ENCODE measurements at places on chromosomes 16 and 17.
A peak's percentile ranks its signal among the peaks of the same experiment; 100 is the strongest.

- DNase-seq, result no peak
These were observed 346.0 kb downstream of the GRIN2A start for GRCh38 chr16:9836118-9836736.

DNA sequence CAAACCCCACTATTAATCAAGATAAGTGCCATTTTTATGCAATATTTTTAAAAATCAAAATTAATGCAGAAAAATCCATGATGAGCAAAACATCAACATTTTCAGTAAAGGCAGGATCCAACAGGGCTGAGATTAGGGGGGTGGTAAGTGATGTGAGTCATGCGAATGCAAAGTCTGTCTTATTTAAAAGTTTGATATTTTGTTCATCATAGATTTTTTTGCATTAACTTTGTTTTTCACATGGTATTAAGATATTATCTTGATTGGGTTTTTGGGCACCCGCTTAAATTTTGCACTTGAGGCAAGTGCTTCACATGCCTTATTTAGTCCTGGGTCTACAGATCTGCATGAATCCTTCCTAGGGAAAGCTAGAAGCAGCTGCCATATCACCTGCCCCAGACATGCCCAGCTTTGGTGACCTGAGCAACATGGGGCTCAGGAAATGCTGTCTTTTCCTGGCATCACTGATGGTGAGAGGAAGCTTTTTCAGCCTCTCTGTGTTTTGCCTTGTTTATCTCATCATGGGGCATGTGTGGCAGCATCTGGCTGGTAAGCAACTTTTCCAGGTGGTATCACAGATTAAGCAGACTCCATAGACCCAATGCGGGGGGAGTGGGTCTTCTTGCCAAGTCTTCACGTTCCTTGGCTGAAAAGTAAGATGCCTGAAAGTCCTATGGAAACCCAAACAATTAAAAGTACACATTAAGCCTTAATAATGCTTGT lies 57.6 kb upstream of the NFAT5 start:
- DNase-seq, result no peak

DNA sequence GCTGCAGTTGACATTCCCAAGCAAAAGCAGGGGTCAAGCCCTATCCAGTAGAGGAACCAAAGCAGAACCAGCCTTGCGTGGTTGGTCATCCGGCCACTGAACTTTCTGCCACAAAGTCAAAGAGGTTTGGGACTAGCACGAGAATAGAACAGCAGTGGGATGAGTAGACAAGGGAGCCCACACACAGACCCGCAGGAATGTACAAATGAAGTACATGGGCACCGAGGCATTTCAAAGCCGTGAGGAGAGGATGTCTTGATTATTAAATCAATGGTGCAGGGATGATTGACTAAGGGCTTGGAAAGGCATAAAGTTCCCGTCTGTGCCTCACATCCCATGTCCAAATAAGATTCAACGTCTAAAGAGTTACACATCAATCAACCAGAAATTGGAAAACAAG lies 81.8 kb upstream of the TBC1D3K start:
- DNase-seq, result no peak

GRCh38 chr16:24075931-24076716 lies 180.0 kb upstream of the CACNG3 start:
- no peak for DNase-seq

GRCh38 chr17:67546578-67547527 lies 169.8 kb downstream of the PITPNC1 start:
- DNase-seq, result no peak

DNA sequence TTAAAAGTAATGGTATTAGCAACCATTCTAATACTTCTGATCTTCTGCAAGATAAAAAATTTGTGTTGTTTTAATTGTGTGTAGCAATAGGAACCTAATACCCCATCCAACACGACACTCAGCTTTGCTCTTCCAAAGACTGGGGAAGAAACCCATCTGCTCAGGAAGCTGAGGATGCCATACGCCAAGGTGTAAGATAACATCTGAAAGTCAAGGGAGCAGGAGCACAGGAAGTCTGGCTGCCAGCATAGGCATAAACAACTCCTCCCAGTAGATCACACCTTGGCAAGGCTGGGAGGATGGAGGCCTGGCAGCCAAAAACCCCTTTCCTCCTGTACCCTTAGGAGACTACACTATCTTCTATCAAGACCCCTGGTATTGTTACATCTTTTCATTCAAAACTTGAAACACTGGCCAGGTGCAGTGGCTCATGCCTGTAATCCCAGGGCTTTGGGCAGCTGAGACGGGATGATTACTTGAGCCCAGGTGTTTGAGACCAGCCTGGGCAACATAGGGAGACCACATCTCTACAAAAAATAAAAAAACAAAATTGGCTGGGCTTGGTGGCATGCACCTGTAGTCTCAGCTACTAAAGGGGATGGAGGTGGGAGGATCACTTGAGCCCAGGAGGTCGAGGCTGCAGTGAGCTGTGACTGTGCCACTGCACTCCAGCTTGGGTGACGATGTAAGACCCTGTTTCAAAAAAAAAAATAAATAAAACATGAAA lies 5.7 kb upstream of the SPHK1 start:
- DNase-seq, result peak; percentile 86

GRCh38 chr17:79400989-79401703 lies 209.7 kb downstream of the RBFOX3 start:
- DNase-seq, result peak; percentile 79

GRCh38 chr17:20797292-20797691 lies 217.8 kb downstream of the CDRT15L2 start:
- no peak for DNase-seq

- no peak for DNase-seq
These were observed 29.7 kb downstream of the MYO15A start for GRCh38 chr17:18138065-18138749.
